ENCODE measurements at places on chromosomes 13 and 19.

DNA sequence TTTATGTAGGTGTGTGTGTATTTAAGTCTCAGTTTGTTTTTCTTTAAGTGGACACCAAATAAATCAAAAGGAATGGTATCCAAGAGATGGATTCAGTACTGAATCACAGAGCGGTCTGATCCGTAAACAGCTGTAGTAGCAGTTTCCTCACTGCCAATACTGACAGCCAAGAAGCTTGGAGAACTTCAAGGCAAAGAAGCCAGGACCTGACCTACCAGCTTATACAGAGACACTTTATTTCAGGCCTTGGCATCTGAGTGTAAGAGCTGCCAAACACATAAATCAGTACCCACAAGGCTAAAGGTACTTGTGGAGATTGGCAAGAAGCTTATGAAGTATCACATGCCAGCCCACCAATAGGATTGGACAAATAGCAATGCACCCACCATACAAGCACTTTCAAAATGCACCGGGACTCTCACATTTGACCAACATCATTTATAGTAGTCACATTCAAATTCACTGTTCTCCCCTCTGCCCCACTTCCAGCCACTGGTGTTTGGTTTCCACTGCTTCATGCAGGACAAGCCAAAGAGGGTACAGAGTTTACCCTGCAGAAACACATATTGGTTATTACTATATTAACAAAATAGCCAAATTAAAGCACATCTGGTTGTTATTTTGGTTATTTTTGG, 357.9 kb downstream of the KLF12 start:
- DNase-seq: no peak

GRCh38 chr13:95793018-95793555, 116.1 kb downstream of the DNAJC3 start:
- DNase-seq: no peak

- DNase-seq: peak; percentile 96
Observed at GRCh38 chr13:37701972-37702371, 103.4 kb upstream of the POSTN start.

GRCh38 chr13:24983094-24983493, 112.8 kb upstream of the PABPC3 start:
- no peak for DNase-seq

DNA sequence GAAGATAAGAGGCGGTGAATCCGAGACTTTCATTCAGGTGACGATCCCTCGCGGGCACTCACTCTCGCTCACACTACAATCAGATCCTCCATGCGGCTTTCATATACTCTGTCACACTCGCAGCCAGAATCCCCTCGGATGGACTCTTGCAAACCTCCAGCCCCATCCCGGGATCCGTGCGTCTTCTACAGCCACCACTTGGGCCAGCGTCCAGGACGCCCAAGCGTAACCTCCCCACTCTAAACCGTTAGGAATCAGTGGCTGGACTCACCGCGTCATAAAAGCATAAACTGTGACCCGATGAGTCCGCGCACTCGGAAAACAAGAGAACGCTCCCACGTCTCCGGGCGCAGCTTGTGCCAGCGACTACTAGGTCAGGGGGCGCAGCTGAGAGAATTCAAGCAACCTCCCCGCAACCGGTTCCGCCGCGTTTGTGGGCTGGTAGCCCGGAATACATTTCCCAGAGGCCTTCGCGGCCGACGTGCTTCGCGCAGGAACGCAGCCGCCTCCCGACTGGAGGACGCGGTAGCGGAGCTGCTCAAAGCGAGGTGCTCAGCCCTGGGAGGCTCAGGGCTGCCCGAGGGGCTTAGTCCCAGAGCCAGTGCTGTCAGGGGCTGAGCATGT, 27.6 kb downstream of the ZNF607 start:
- peak; percentile 82 for DNase-seq

DNA sequence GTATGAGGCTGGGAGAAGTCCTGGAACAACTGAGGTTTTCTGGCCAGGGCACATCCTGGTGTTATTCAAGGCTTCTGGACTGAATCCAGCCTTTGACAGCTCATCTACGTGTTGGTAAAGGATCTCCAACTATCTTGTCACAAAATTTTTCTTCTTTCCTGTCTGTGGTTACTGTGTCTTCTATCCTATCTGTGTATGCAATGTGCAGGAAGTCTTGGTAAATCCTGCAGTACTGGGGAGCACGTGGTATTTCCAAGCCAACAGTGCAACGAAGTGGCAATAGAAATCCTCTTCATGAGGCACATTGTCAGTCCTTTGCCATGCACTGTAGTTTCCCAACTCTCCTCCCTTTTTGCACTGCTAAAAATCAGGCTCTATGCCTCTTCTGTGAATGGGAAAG, 86.7 kb downstream of the ZNF100 start:
- no peak for DNase-seq

- DNase-seq: no peak
Observed at GRCh38 chr19:10271543-10272086, 695 bp downstream of the ICAM1 start.

GRCh38 chr19:49362929-49363267, 682 bp upstream of the TEAD2 start:
- DNase-seq: peak; percentile 47

All from fibroblast of skin of right biceps (primary cell).